ENCODE measurements at places on chromosomes 5 and 9.

GRCh38 chr9:98084396-98084795 is 27.9 kb downstream of the NANS start:
- no peak for DNase-seq

DNA sequence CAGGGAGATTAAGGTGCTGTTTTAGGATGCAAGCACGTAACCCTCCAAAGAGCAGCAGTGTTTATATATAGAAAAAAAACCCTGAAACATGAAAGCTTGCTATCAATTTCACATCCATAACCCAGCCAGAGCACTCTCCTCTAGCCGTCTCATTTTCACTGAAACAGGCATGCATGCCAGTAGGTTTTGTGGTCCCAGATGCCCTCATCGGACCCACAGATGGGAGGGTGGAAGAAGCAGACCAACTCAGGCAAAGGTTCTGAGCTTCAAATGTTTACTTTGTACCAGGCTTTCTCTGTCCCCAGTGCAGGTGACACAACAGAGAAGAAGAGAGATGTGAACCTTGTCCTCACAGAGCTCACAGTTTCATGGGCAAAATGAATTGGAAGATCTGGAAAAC is 127.4 kb upstream of the ATP10B start:
- no peak for DNase-seq

DNA sequence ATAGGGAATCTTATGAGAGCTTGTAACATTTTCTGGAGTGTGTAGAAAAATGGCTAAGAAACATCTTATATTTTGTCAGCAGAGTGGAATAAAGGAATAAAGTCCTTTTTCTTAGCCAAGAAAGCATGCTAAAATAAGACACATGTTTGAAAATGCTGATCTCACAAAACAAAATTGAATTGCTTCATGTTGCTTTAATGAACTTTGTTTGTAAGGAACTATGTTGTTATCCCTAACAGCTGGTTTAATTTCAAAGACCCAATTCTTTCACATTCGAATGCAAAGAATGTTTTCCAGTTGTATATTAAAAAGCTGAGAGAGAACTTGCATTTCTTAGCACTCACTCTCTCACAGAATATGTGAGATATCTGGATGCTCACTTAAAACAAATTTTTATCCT is 107.6 kb downstream of the MUSK start:
- peak; percentile 33 for DNase-seq

- DNase-seq, result no peak
Observed at GRCh38 chr9:70579686-70580085, 165.2 kb upstream of the KLF9 start.

GRCh38 chr9:12640016-12640587 is 53.1 kb upstream of the TYRP1 start:
- DNase-seq, result peak; percentile 70

DNA sequence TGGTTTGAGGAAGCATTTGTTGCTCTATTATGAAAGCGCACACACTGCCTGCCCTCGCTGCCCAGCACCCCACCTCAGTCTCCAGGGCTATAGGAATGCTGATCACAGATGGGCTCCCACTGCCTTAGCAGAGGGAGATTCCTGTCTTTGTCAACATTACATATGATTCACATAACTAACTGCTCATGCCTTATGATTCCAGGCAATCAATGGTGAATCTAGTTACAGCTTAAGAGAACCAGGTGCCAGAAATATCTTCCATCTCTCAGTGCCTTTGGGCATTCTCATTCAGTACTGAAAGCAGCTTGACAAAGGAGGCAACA is 458.9 kb upstream of the C9orf72 start:
- no peak for DNase-seq

DNA sequence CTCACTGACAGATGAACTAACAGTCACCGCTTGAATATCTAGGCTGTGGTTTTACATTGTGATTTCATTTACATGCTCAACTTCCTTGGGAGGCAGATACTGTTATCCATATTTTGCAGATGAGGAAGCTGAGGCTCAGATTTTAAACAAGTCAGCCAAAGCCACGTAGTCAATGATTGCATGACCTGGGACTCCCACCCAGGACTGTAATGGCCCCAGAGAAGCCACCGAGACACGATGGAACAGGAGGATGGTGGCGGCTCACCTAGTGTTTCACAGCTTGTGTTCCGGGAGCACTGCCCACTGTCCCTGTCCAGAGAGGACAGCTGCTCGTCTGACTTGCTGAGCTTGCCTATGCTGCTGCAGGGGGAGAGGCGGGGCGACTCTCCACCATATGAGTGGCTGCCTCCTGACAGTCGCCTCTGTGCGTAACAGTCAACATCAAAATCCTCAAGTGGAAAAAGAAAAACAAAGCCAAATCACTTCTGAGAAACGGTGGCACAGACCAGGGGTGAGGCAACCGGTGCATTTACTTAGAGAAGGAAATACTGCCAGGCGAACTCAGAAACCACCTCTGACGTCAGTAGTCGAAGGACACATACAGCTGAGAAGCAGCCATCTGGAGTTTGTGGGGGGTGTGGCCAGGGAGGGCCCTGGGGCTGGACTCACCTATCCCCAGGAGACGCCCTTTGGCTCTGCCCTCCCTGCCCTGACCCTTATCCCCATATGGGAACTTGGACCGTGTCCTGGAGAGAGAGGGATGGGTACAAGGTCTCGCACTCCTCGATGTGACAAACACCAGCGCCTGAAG is 82.5 kb downstream of the PRRT1B start:
- DNase-seq, result no peak

DNA sequence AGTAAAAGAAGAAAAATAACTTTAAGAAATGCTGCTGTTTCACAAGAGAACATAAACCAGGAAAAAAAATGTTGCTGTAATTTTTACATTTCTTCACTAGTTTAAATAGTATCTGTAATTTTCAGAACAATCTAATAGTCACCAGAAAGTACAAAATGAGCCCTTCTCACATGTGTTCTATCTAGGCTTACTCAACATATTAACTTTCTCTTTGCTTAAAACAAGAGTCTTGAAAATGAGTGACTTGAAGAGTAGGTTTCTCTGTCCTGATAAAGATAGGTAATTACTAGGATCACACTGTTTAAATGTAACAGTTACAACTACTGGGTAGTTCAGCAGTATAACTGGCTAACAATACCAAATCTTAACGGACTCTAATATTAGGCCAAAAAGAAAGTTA is 37.5 kb downstream of the CLINT1 start:
- DNase-seq, result no peak

Data from pons (tissue), 1 donor.